ENCODE measurements at places on chromosomes 5 and 9.

- no peak for DNase-seq
Measured at GRCh38 chr5:141870871-141871270, 7.3 kb downstream of the PCDH1 start.

DNA sequence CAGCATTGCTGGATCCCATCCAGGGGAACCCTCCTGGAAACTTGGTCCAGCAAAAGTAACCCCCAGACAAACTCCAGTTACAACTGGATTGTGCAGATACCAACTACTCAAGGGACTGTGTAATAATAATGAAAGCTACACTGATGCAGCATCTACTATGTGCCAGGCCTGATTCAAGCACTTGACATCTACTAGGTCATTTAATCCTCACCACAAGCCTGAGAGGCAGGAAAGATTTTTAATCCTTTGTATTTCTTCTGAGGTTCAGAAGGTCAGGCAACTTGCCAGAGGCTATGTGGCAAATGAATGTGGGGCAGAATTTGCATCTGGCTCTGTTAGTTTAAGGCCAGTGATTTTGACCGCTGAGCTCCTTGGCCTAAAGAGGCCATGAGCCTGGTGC lies 29.5 kb upstream of the FOXI1 start:
- DNase-seq: no peak

- no peak for DNase-seq
Measured at GRCh38 chr5:6861036-6861435, 147.8 kb downstream of the TENT4A start.

DNA sequence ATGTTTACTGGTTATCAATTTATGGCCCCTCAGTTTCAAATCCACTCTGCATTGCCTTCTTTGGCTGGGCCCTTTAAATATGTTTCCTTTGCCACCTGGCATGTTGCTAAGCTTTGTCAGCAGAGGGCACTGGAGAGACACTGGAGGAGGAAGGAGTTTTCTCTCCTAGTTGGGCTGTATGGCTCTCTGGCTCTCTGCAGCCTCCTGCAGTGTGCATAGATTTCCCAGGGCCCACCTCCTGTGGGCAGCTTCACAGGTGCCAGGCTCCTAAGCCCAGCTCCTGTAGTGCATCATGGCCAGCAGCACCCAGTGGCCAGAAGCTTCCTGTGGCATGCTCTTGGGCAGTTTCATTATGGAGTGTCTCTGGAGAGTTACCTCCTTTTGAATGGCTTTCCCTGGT lies 23.3 kb downstream of the CAVIN4 start:
- no peak for DNase-seq

DNA sequence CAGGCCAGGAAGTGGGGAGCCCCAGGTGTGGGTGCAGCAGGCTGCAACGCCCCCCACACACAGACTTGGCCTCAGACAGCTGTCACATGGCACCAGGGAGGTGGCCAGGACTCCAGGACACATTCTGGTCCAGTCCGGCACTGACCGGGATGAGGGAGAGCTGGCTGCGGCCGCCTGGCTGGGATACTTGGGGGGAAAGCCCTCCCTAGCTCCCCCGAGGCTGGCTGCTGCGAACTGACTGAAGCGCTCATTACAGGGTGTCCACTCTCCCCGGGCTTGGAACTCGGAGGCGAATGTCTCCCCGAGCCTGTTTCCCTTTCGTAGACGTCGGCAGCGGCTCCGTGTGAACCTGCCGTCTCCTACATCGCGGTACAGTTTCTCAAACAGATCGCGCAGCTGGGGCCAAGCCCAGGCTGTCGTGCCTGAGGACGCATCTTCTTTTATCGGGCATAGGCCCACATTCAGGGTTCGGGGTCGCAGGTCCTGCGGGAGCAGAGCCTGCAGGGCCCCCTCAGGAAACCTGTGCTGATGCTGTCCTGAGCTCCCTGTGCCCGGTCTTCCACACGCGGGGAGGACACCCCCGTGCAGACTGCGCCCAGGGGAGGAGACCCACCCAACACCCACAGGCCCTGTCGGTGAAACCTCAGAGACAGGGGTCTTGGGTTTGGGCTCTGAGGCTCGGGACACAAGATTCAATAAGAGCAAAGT lies 19.8 kb downstream of the NACC2 start:
- no peak for DNase-seq

DNA sequence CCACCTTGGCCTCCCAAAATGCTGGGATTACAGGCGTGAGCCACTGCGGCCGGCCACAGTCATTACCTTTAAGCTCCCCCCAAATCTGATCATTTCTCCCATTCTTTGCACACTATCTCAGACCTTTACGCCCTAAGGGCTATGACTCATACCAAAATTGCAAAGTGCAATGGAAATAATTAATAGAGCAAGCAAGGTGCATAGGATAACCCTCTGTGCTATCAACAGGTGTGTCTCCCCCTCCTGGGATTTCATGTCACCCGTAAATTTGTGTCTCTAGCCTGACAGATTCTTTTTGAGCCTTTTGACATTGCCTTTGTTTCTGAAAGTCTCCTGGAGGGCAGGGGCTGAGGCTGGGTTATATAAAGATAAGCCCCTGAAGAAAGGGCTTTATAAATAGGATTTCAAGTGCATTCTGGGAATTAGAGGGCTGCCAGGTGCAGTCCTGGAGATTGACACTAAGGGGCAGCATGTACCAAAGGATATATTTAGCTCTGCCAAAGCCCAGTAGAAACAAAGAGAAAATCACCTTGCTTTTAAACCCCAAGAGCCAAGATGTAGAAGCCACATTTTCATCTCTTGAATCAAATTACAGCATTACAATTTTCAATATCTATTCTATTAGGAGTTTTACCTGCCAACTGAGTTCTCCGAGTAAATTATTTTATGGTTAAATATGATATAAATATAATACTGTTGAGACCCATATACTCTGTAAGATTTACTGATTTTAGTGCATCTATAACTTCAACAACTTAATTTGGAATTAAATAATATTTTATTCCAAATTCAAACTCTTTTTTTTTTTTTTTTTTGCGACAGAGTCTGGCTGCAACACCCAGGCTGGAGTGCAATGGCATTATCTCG lies 18.2 kb downstream of the S100Z start:
- peak; percentile 47 for DNase-seq

DNA sequence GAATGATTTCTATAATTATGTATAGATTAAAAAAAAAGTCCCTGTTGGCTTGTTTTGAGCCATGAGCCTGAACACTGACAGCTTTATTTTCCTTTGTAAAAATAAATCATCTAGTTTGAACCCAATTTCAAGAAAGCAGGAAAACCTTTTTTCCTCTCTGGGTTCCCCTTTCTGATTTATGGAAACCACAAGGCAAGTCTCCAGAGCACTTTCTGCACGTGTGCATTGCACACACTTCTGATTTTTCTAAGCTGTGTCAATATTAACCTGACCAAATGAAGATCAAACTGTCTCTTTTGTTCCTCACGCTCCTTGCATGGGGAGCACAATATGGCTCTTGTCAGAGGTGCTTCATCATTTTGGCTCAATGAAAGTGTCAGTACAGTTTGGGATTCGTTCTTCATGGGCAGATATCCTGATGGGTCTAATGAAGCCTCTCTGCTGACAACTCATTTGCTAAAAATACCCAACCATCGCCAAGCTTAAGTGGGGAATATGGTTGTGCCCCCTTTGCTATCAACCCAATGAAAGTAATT lies 39.2 kb upstream of the PCA3 start:
- no peak for DNase-seq

DNA sequence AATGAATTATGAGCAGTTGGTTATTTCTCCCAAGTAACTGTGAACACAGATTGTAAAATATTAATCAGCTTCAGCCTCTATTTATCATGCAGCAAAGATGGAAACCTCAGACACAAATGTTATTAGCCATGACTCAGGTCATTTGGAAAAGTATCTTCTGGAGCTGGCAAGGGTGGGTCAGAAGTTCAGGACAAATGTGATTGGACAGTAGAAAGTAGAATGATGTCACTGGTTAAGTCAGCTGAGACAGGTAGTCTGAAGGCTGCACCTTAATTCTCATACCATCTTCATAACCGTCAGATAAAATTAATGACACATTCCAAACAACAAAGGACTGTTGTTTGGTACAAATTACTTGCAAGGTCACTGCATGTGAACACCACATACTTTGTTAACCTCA lies 140.2 kb downstream of the EMB start:
- DNase-seq: no peak

DNA sequence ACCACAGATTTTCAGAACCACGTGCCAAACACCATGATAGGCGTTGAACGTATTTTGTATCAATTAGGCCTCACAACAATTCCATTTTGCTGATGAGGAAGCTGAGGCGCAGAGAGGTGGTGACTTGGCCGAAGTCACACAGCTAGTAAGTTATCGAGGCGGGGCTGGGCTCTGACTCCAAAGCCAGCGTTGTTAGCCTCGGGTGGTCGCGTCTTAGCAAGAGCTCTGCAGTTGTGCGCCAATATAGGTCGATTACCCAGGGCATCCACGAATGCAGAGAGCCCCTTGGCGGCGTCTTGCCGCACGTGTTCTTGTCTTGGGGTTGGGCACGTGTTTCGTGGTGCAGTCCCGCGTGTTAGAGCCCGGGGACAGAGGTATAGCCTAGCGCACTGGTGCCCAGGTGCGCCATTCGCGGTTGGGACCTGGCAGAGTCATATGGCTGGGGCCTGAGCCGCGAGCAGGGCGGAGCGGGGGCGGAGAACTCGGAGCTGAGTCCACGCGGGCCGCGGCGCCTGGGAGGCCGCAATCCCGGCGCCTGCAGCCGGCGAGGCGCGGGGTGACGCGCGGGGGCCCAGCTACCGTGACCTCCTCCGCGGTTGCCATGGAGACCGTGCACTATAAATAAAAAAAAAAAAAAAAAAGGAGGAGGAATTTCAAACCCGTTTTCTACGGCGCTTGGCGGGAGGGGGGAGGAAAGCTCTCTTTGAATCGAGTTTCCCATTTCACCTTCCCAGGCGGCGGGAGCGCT lies 62.3 kb downstream of the CXXC5 start:
- peak; percentile 60 for DNase-seq

GRCh38 chr9:18689921-18690320 lies 216.0 kb downstream of the ADAMTSL1 start:
- DNase-seq: no peak

DNA sequence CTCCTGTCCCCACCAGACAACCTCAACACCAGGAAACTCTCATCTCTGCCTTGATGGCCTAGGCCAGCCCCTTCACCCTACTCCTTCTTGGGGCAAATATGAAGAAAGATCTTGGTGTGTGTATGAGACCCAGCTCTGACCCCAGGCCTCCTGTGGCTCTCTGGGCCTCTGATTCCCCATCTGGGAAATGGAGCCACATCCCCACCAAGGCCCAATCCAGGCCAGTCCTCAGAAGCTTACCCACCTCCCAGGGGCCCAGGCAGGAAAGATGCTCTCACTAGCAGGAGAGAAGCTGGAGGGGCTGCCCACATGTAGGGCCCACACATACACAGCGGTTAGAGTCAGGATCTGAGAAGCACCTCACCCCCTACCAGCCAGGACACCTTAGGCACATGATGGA lies 38.9 kb downstream of the BICD2 start:
- no peak for DNase-seq

- no peak for DNase-seq
Measured at GRCh38 chr5:43386960-43387362, 25.2 kb downstream of the CCL28 start.

DNA sequence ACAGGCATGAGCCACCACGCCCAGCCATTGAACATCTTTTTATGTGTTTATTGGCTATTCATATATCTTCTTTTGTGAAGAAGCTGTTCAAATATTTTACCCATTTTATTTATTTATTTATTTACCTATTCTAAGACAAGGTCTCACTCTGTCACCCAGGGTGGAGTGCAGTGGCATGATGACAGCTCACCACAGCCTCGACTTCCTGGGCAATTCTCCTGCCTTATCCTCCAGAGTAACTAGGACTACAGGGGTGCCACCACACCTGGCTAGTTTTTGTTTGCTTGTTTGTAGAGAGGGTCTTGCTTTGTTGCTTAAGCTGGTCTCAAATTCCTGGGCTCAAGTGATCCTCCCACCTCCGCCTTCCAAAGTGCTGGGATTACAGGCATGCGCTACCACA lies 33.5 kb downstream of the NAIF1 start:
- no peak for DNase-seq

DNA sequence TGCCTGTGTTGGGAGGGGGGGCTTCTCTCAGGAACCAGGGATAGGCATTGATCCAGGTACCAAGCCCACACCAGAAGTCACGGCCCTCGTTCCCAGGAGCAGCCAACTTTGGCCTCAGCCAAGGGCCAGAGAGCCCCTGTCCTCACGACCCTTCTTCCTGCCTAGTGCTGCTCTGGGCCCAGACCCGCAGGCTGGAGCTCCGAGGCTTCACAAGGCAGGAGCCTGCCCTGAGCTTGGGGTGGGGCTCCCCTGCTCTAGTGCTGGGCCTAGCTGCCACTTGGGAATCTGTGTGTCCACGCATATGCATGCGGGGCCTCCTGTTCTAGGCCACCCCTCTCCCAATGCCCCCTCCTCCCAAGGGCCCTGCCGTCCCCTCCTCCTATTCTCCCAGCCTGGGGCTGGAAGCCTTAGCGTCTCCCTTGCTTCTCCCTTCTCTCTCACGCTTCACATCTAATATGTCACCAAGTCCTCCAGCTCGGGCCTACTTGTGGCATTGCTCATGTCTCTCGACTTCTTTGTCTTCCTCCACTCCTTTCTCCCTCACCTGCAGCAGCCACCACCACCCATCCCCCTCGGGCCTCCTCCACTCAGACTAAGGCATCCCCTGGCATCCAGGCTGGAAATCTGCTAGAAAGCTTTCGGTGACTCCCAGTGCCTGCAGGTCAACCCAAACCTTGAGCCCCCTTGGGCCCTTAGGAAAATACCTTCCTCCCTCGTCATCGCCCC lies 3.4 kb downstream of the UNC5A start:
- no peak for DNase-seq

GRCh38 chr5:110807169-110807568 lies 68.4 kb downstream of the SLC25A46 start:
- no peak for DNase-seq

GRCh38 chr9:128600099-128600498 lies 47.7 kb downstream of the SPTAN1 start:
- no peak for DNase-seq

GRCh38 chr5:131545845-131546244 lies 89.2 kb downstream of the RAPGEF6 start:
- no peak for DNase-seq

DNA sequence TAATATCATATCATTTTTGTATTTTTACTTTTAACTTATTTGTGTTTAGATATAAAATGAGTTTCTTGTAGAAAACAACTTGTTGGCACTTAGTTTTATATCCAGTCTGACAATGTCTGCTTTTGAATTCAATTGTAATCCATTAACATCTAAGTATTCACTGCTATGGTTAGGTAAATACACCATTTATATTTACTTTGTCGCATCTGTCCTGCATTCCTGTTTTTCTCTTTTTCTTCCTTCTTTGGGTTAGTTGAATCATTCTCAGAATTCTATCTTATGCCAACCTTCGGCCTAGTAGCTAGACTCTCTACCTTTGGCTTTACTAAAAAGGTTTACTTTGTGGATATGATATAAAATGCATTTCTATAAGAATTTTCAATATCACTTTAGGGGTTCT lies 107.6 kb downstream of the PLCXD3 start:
- no peak for DNase-seq

DNA sequence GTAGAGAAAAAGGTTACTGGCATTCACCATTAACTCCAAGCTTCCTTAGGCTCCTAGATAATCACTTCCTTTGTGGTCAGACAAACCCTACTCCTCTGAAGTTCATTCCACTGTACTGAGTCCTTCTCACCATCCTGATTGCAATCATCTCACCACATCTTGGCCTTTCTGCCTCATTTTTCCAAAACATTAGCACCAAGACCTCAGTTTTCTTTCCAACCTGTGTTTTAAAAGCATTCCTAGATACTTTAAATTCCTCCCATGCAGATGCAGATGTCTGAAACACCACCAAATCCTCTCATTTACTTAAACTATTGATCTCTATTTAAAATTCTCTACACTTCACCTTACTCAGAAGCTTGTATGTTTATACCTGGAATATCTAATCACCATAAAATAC lies 961.3 kb upstream of the CTNND2 start:
- DNase-seq: no peak

GRCh38 chr9:3177936-3178335 lies 334.0 kb upstream of the PUM3 start:
- DNase-seq: no peak

Measured in T-helper 9 cell (primary cell).